Activated CD4-positive, alpha-beta T cell treated with anti-CD3 and anti-CD28 coated beads, Interleukin-2, amount 50 U/mL, for 1 hour (primary cell): ENCODE measurements at places on chromosomes 3 and 15.

- DNase-seq, result no peak
Measured at GRCh38 chr3:64422192-64422591, 196.9 kb upstream of the PRICKLE2 start.

DNA sequence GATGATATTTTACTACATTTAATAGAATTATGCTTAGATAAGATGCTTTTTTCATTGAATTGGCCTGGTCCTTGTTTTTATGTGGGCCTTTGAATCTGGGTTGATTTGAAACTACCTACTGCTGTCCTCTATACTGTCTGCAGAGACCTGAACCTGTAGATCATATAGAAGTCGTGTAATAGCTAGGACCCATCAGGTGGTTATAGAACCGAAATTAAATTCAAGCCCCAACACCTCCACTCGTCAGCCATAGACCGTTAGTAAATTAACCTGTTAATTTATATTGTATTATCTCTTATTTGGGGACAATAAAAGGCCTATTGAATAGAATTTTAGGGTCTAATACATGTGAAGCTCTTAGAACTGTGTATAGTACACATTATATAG lies 108.4 kb downstream of the MBNL1 start:
- no peak for DNase-seq

GRCh38 chr3:13066834-13067233 lies 6.4 kb downstream of the IQSEC1 start:
- DNase-seq, result no peak

- peak; percentile 14 for DNase-seq
Measured at GRCh38 chr3:46881596-46882376, 4.3 kb downstream of the PTH1R start.

- DNase-seq, result no peak
Measured at GRCh38 chr15:74808078-74808839, 4.4 kb upstream of the LMAN1L start.

GRCh38 chr15:95196176-95196915 lies 965.0 kb downstream of the MCTP2 start:
- no peak for DNase-seq

- DNase-seq, result no peak
Measured at GRCh38 chr15:70164910-70165715, 67.4 kb upstream of the TLE3 start.

DNA sequence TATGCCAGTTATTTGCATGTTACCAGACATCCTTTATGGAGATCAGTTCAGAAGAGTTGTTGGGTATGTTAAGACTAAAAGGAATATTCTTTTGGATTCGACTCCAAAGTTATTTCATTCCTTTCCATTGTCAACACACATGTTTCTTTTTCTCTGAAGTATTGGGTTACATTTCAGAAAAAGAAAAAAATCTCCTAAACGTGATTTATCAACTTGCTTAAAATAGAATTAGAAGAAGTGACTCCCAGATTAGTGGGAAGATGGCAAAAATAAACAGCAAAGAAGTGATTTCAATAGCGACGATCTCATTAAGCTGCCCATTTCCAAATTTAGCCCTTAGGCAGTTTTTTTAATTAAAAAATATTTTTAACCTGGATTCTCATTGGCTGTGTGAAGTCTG lies 85.4 kb downstream of the TIGIT start:
- DNase-seq, result no peak

DNA sequence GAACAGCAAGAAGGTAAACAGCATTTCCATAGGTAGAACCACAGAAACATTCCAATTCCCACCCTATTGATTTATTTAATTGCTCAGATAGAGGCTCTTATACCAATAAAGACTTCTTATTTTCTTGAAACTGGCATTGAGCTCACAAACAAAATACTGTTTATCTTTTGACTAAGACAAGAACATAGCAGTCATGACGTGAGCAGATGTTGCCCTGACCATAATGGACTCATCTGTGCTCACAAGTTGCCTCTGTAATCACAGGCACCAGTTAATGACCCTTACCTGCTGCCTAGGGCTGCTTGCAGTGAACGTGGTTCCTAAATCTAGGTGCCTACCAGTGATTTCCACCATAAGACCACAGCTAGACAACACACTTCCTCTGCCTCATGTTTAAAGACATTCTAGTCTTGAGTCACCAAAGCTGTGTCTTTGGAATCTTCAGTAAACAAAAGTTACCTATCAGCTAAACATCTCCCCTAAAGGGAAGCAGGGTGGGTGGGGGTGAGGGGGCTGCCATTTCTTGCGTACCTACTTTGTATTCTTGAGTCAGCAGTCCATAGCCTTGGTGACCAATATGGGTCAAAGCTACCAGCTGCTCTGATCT lies 2.1 kb downstream of the FYCO1 start:
- DNase-seq, result peak; percentile 39

- no peak for DNase-seq
Measured at GRCh38 chr3:24278543-24278942, 216.1 kb downstream of the THRB start.

DNA sequence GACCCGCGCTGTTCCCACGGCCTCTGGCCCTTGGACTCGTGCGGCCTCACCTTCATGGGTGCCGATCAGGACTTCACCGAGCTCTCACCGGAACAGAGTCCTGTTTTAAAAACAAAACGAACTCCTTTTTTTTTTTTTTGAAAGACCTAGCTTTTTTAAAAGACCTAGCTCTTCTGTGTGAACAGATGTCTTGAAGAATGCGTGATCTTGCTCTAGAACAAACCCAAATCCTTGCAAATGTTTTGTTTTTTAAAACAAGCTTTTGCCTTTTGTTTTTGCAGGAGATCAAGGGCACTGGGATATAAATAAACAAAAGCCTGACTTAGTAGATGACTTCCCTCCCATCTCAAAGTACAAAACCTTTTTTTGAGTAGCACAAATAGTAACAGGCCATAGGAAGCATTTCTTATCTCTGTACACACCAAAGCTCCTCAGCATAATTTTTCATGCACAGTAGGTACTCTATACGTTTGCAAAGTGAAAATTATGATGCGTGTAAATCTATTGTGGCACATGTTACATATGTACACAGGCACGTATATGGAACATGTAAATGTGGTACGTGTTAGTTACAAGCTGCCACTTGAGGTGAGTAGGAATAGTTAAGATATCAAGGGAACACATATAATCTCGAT lies 1.1 kb upstream of the MSL2 start:
- no peak for DNase-seq

DNA sequence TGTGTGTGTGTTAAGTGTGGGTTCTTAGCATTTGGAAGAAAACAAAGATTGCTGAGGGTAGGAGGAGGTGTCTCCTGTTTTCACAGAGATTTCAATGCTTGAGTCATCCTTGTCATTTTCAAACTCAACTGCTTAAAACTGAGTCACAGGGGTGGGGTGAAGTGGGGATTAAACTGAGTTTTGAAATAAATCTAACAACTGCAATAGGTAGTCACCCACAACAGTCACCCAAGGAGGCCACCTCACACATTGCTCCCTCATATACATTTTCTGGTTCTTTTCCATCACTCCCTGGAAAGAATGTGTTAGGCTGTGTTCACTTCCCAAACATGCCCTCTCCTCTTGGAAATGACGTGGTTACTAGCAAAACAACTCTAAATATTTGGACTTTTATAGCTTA lies 187.7 kb upstream of the CMC1 start:
- DNase-seq, result no peak

DNA sequence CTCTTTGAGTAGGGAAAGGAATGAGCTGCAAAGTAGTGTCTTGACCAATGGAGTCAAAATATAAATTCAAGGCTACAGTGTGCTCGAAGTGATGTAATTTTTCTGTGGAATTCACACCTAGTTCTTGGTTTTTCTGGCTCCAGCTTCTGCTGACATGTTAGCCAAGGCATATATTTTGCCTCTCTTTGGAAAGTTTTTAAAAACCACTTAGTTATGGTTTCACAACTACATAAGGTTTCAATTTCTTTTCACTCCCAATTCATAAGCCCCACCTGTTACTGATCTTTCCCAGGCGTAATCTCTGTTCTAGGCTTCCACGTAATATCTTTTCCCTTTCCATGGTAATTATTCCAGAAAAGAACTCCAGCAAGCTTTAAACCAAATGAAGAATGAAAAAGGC lies 46.9 kb downstream of the GADL1 start:
- no peak for DNase-seq

DNA sequence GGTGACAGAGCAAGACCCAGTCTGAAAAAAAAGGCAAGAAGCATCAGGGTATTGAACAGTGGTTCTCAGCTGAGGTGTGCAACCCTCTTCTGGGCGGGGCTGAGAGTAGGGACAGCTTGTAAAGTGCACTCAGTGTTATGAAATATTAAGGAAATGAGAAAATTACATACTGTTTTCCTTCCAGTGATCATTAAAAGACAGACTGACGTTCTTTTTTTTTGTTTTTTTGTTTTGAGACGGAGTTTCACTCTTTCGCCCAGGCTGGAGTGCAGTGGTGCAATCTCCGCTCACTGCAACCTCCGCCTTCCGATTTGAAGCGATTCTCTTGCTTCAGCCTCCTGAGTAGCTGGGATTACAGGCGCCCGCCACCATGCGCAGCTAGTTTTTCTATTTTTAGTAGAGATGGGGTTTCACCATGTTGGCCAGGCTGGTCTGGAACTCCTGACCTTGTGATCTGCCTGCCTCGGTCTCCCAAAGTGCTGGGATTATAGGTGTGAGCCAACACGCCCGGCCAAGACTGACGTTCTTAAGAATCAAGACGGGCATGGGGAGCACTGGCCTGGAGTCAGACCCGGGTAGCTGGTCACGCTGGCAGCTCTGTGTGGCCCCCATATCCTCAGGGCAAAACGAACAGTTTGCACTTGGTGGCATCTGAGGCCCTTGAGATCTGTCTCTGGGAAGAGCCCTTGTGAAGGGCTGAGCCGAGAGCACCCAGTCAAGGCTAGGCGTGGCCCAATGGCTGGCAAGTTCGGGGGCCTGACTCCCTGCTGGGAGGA lies 11.4 kb downstream of the MAN2A2 start:
- DNase-seq, result no peak

DNA sequence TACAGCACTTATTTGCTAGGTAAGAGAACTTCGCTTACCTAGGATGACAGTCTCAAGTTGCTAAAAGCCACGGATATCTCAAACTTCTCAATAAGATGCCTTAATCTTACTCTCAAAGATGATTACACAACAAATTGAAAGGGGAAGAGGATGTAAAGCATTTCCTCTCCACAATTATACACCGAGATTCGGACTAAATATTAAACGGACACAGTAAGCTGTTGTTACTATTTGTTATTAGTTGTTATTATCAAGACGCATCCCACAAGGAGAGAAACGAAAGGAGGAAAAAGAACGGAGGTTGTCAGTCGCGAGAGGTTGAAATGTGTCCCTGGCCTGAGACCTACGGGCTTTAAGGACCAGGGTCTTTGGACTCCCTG lies 660 bp downstream of the ZNF106 start:
- no peak for DNase-seq

DNA sequence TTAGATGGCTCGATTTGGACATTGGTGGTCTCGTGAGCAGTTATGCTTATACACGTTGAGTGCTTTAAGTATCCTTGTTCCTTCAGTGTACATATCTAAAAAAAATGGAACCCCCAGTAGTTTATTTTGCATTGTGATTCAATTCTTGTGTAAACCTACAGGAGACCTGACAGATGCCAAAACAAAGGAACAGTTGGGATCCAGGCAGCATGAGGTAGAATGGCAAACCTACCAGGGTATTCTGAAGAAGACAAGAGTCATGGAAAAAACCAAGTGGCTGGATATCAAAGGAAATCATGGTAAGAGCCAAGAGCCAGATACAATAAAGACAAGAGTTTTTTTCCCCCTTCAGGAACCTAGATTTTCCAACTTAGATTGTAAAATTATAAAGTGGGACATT lies 2.0 kb downstream of the TMEM62 start:
- no peak for DNase-seq

DNA sequence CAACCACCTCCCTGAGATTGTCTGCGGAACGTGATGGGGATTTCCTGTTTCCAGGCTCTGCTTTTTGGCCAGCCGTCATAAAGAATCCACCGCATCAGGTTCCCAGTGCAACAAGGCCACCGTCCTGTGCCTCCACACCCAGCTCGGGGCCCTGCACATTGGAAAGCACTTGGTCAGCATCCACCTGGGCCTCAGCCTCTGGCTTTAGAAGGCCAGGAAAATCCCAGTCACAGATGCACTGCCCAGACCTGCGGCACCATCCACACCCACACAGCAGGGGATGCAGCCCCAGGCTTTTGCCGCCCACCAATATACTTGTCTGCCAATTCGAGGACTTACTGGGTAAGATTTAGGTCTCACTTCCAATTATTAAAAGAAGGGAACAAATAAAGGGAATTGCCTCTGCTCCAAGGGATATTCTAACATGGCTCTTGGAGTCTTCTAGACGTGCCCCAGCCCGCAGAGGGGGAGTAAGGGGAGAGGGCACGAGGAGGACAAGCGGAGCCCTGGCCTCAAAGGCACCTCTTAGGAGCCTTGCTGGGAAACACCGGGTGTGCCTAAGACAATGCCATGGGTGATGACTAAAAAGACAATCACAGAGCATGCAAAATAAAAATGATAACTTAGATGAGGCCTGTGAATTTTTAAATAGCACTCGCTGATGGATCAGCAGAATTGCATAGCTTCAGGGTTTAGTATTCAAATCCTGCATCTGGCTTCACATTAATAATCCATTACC lies 169.2 kb downstream of the FOXP1 start:
- no peak for DNase-seq

- no peak for DNase-seq
Measured at GRCh38 chr15:31296646-31297574, 29.7 kb upstream of the KLF13 start.

DNA sequence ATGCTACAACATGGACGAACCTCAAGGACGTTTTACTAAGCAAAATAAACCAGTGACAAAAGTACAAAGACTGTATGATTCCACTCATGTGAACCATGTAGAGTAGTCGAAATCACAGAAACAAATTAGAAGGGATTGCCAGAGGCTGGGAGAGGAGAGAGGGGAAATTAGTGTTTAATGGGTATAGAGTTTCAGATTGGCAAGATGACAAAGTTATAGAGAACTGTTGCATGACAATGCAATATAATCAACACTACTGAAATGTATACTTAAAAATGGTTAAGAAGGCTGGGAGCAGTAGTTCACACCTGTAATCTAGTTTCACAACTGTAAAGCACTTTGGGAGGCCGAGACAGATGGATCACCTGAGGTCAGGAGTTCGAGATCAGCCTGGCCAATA lies 36.9 kb downstream of the PLS1 start:
- DNase-seq, result no peak

GRCh38 chr3:154745929-154746328 lies 315.9 kb upstream of the GPR149 start:
- no peak for DNase-seq
